ENCODE measurements at places on chromosomes 1 and 21.
A peak's percentile ranks its signal among the peaks of the same experiment; 100 is the strongest.

GRCh38 chr1:107767156-107767582 is 197.8 kb downstream of the VAV3 start:
- DNase-seq, result no peak

GRCh38 chr1:165793951-165794350 is 25.3 kb upstream of the TMCO1 start:
- DNase-seq, result peak; percentile 29

GRCh38 chr1:247332623-247333361 is 1.1 kb upstream of the ZNF496 start:
- peak; percentile 36 for DNase-seq

GRCh38 chr21:20083336-20083735 is 914.9 kb upstream of the NCAM2 start:
- no peak for DNase-seq

- no peak for DNase-seq
These were observed 13.6 kb upstream of the LRP8 start for GRCh38 chr1:53341521-53341895.

DNA sequence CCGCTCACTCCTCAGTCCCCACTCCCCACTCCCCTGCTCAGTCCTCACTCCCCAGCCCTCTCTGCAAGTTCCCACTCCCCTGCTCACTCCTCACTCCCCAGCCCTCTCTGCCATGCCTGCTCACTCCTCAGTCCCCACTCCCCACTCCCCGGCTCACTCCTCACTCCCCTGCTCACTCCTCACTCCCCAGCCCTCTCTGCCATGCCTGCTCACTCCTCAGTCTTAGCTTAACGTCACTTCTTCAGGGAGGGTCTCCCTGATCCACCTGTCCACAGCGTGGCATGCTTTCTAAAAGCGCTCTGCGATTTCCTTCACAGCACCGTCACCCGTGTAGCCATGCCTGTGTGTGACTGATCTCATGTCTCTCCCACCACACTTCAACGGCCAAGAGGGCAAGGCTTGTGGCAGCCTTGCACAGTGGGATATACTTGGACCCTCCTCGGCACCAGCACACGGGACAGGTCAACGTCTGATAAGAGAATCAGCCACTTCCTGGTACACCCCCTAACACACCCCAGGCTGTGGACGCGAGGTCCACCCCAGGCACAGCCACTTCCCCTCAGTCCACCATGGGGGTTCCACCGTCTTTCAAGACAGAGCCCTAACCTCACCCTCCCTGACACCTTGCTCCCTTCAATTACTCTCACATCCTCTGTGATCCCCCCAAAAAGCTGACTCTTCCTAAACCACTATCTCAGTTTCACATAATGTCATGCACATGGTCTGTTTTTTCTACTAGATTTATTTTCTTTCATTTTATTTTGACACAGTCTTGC is 14.0 kb downstream of the PRDM15 start:
- no peak for DNase-seq

- DNase-seq, result no peak
These were observed 63.5 kb downstream of the GNG12 start for GRCh38 chr1:67769633-67770256.

- DNase-seq, result no peak
These were observed 35.7 kb upstream of the MYSM1 start for GRCh38 chr1:58735586-58735985.

DNA sequence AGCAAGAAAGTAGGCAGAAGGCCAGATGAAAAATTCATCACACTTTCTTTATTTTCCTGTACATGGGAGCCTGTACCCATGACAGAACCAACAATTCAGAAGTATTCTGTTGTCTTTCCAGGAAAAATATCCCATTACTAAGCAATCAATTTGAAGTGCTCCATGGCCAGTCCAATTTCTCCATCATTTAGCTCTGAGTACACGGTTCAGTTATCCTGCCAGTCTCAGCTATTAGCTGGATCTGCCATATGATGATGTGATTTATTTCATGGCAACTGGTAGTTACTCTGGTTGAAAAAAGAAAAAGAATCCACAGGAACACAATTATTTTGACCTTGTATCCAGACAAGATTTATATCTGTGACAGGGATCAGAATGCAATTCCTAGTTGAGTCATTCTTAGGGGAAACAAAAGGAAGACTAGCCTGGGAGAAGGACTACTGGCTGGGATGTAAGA is 70.6 kb upstream of the GORAB start:
- DNase-seq, result no peak

DNA sequence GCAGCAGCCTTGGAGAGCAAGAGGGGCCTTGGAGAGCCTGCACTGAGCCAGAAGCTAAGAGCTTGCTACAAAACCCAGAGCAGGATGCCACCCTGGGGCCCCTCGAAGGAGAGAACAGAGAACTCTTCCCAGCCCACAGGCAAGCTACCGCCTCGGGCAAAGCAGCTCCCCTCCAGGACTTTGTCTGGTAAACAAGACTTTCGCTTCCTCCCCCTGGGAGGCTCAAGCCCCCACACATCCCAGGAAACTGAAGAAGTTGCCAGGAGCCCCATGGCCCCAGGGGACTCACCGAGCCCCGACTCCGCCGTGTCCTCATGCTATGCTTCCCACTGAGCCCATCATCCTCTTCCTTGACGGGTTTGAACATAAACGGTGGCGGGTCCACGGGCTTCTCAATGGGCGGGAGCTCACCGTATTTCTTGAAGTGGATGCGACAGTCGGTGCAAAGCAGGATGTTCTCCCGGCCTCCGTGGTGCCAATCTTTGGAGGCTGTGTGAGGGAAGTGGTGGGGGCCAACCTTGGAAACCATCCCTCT is 45.9 kb downstream of the SLC45A1 start:
- no peak for DNase-seq

DNA sequence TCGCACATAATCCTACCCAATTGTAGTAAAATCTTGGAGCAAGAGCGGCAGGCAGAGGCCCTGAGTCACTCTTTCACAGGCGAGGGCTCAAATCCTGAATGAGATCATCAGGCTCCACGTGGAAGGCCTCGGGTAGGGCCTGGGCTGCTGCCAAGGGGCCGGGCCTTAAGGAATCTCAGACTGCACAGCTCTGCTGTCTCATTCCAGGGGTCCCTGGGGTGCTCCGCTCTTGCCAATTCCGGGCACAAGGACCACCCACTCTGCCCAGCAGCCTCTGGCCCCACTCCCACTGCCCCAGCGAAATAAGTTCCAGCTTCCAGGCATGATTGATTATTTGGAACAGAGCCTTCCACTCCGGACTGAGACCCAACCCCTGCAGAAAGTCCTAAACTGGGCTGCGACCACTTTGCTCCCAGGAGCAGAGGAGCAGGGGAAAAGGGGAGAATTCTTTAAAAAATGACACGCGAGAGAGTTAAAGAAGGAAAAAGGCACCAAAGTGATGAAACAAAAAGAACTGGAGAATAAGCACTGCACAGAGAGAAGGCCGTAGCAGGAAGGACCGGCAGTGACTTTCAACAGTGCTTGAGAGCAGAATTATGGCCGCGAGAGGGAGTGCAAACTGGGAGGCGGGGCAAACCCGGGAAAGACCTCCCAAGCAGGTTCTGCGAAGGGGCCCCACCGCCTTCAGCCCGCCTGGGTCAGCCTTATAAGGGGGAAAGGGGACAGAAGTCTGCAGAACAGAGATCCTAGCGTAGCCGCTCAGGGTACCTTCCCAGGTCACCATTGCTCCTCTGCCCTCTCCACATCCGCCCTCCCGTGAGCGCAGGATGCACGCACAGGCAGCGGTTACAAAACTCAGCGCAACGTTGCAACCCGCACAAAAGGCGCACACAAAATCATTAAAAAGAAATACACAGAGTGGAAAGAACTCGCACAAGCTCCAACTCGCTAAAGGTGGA is 2.0 kb downstream of the ADAMTS1 start:
- DNase-seq, result peak; percentile 87

GRCh38 chr1:7380712-7381111 is 390.4 kb upstream of the VAMP3 start:
- DNase-seq, result no peak

- no peak for DNase-seq
These were observed 48.2 kb downstream of the NEK2 start for GRCh38 chr1:211627259-211627658.

DNA sequence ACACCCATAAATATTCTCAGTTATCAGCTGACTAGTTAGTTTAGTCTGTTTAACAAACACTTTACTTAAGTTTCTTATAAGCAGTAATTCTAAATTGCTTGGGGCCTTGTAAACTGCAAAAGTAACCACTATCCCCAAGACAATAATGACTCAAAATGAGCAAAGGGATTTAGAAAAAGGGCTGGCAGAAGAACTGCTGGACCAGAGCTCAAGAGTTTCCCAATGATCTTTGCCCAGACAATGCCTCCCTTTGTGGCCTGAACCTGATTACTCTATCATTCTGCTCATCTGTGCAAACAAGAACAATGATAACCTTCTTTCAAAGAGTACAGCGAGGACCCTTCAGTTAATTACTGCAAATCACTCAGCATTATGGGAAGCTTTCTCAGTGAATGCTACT is 123.5 kb downstream of the TIAM1 start:
- DNase-seq, result peak; percentile 39

DNA sequence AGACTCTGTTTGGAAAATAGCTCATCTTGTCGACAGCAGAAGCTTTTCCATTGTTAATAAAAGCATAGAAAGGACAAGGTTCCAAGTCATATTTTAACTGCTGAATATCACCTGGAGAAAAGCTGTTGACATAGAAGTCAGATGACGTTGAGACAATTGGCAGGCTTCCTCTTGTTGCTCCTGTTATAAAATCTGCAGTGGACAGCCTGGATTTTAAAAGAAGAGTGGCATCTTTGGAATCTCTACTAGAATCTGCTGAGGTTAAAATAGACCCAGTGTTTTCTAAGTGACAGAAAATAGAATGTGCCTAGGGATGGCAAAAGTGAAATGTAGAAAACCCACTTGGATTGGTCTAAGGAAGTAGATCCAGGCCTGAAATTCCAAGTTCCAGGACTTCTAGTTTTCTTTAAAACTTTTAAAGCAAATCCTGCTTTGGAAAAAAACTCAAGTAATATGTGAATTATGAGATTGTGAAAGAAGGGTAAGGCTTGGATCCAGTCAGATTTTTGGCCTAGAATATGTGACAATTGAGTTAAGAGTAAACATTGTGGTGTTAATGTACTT is 53.6 kb upstream of the NEXN start:
- peak; percentile 61 for DNase-seq

DNA sequence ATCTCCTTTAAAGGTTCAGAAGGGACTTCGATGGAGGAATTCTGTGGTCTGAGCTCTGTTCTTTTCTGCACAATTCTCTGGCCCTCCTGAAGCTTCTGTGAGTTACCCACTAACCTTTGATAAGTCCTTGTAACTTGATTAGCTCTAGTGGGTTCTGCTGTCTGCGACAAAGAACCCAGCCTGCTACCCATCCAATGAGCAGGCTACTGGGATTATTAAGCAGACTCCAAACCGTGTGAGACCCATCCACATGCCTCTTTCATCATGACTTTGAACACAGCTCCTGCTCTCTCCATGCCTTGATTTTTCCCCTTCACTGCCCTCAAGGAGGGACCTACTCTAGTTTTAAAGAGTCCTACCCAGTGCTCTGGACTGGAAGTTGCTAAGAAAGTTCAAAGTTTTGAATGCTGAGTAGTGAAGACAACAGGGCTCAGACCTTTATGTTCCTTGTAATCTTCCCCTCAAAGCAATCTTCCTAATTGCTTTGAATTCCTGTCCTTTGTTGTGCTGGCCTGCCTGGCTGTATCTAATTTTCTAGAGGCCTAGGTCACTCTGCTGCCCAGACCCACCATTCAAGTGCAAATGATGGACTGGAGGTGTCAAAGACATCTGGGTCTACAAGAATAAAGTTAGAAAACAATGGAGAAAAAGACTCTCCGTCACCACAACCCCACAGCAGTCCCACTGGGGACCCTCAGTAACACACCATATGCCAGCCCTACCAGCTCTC is 146.9 kb downstream of the RHOU start:
- no peak for DNase-seq

DNA sequence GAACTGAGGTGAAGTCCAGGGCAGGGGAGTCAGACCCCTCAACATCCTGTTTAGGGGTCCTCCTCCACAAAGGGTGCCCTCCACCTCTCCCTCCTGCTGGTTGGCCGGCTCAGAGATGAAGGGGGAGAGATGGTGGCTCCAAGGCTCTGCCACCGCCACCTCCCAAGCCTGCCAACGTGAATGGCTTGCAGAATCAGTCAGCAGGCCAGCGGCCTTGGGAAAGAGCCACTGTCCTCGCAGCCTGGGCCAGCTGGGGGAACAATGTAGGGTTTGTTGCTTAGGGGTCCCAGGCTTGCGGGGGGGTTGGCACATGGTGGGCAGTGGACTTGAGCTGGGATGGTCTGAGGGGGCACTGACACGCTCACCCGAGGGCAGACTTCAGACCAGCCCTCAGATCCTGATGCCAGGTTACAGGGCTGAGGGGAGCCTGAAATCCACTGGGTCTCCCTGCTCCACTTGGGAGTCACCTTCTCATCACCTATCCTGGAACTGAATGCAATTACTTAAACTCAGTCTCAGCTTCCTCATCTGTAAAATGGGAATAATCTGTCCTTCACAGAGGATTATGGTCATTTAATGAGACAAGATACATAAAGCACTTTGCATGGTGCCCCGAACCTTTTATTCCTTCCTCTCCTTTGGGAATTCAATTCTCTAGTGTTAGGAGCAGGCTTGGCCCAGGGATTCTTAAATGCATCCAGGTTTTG is 8.3 kb downstream of the GPR37L1 start:
- DNase-seq, result no peak

- DNase-seq, result no peak
These were observed 140.4 kb downstream of the COL24A1 start for GRCh38 chr1:86016076-86016759.

- peak; percentile 75 for DNase-seq
These were observed 14.0 kb upstream of the TRIM63 start for GRCh38 chr1:26081267-26082019.

DNA sequence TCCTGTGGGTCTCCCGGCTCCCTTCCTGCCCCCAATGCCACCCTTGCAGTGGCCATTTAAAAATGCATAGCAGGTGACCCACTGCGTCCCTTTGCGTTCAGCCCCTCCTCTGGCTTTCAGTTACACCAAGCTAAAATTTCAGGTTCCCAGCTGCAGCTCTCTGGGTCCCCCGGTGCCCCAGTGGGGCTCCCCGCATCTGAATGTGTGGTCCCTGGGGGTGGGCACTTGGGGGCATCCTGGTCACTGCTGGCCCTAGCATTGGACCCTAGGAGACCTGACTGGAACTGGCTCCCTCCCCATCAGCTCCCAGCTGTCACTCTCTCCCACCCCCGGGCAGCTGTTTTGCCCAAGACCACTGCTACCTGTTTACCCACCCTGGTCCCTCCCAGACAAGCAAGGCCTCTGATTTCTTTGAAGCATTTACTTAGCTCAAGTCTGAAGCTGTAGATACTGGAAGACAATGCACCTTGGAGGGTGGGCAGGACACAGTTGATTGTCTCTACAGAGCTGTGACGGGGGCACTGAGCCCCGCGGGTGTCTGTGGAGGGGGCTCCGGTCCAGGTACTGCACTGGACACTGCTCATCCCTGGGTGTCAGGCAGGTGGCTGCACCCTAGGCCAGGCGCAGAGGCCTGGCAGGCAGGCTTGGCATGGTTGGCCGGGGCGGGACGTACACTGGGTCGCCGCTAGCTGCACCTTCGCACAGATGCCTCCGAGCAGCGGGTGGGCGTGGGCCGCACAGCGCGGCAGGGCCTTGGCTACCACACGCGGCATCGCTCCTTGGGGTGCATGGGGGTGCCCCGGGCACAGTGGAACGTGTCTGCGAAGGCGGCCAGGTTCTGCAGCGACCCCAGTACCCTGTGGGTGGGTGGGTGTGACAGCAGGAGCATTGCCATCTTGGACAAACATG is 3.9 kb downstream of the PRXL2B start:
- DNase-seq, result no peak

Data from renal cortical epithelial cell (primary cell).